ENCODE measurements at places on chromosomes 7 and 10.
A peak's percentile ranks its signal among the peaks of the same experiment; 100 is the strongest.

GRCh38 chr10:46299536-46300369 lies 13.0 kb downstream of the ANTXRL start:
- no peak for DNase-seq

- DNase-seq, result no peak
Observed at GRCh38 chr7:41574377-41574776, 128.5 kb downstream of the INHBA start.

- peak; percentile 28 for DNase-seq
Observed at GRCh38 chr10:58064714-58065528, 202.8 kb downstream of the IPMK start.

- no peak for DNase-seq
Observed at GRCh38 chr10:66746246-66746645, 179.6 kb upstream of the LRRTM3 start.

DNA sequence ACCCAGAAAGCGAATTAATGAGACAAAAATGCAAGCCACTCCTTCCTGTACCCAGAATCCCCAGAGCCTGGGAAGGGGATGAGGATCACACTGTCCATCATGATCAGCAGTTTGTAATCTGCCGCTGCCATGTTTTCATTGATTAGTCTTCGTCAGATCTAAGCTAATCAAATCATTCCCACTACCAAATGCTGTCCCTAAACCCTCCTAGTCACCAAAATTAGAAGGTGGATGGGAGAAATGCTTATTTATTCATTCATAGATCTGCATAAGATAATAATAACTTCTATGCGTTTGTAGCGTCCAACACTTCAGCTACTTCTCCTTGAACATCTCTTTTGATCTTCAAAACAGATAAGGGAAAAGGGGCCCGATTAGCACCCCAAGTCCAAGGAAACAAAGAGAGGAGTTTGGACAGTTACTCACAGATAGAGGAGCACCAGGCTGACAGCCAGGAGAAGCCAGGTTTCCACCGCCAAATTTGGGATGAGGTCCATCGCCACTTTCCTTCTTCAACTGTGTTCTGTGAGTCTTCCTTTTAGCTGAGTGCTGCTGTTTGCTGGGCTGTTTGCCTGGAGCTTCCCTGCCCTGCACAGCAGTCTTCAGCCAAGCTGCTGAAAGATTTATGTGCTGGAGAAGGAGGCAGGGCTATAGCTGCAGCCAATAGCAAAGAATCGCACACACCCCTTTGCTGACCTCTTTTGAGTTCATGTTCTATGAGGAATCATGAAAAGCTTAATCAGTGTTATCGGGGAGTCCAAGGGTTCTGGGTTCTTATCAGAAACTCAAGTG lies at the start of gene CYP3A5:
CYP3A5 (minus strand) TSS at position 597 of the 792 bp plus-strand sequence; CDS start at position 497, 100 bp downstream.
- no peak for DNase-seq

DNA sequence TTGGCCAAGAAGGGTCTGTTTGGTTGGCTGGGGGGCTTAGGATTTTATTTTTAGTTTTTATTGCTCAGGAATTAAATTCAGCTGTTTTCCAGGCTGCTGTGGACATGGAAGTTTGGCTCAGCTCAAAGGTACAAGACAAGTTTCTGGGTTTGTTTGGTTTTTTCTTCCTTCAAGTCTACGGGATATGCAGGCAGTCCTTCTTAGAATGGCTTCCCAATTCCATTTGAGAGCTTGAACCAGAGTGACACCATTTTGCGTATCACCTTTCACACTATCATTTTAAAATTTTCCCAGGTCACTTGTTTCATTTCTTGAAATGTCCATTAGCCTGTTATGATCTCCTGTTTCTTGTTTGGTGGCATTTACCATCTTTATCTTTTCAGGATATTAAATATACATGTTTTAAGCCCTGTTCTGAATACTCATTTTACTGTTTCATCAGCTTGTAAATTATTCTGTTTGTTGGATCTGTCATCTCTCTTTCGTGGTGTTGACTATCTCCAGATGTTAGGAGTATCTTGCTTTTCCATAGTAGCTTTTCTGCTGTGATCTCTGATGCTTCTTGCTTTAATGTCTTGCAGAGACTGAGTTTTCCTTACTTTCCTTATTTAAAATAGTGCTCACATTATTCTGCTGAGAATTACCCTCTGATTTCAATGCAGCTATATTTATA lies 9.4 kb upstream of the TMEM168 start:
- DNase-seq, result no peak

GRCh38 chr7:93365341-93365740 lies 133.2 kb downstream of the VPS50 start:
- no peak for DNase-seq

- no peak for DNase-seq
Observed at GRCh38 chr7:127782654-127783559, 130.9 kb downstream of the SND1 start.

DNA sequence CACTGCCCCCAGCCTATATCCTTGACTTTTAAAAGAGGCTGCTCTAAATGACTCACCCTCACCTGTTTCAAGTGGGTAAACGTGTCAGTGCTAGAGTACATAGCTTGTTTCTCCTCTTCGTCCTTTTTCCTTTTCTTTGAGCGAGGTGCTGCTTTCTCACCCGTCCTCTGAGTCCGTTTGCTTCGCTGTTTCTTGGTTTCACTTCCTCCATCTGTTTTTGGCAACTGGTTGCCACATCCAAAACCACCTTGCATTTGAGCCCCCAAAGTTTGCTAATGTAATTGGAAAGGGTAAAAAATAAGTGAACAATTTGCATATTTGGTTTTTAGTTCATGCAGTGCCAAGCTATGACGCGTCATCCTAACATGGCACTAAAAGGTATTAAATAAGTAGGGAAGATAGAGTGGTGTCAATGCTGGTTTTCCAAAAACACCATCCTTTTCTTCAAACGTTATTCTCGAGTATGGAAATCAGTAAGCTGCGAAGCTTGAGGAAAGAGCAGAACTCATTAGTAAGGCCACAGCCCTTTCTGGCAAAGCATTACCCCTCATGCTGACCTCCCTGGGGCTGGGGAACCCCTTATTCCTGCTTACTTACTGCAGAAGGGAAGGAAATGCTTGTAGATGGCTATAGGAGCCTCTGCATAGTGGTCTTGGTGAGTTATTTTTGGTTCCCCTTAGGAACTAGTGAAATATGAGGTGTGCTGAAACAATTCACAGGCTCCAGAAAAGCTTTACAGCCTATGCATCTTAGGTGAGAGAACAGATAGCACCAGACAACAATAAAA lies 133.5 kb downstream of the GALNT11 start:
- DNase-seq, result no peak
